HS-27A (cell line): ENCODE measurements at places on chromosomes 3 and 15.

DNA sequence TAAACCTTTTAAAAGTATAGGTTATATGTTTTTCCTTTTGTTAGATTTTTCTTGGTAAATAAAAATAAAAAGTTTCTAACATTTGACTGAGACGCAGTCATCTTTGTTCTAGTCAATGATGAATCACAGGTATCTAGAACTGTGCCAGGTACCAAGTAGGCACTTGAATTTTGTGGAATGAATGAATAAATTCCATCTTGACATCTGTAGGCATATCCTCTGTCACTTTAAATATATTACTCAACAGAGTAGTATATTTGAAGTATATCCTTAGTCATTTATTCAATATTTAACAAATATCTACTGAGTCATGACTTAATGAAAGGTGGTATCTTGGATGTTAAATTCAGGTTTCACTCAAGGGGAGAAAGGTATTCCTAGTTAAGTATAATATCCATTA, 828.4 kb downstream of the TUSC7 start:
- DNase-seq = no peak

GRCh38 chr3:8443829-8444791, 57.5 kb upstream of the LMCD1 start:
- peak; percentile 92 for DNase-seq

GRCh38 chr3:37772773-37773354, 88.8 kb upstream of the CTDSPL start:
- DNase-seq = no peak

- no peak for DNase-seq
Measured at GRCh38 chr3:54818486-54818885, 109.4 kb downstream of the LRTM1 start.

- DNase-seq = peak; percentile 23
Measured at GRCh38 chr3:15204005-15204404, 2.0 kb upstream of the CAPN7 start.

DNA sequence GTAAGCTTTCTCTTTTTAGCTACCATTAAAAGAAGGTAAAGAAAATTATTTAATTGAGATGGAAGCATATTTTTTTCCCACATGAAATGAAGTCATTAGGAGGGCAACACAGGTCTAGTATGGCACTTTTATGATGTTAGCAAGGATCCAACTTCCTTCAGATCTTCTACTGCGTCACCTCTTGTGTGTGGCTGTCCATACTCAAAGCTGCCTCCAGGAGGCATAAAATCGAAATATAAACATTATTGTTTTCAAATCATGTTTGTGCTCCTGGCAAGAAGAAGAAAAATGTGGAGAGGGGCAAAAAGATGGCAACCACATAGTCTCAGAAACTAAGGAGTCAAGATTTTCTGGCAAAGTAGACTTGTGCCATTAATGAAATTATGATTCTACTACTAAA, 791.7 kb upstream of the EPHA6 start:
- DNase-seq = no peak

DNA sequence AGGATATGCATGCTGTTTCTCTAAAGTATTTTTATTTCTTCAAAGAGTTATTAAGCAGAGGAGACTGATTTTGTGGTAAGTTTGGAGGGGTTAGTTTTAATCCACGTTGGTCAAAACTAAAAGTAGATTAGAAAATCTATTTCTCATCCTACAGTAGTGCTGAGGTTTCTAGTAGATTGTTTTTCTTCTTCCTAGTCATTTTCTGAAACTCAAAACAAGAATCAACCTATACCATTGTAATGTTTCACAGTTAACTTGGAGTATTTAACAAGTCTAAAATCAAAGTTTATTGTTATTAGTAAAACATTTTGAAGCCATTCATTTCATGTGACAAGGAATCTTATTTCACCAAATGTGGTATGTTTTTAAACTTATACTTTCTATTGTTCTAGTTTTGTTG, 57.9 kb downstream of the RBM6 start:
- DNase-seq = no peak

- no peak for DNase-seq
Measured at GRCh38 chr3:180871901-180872300, 40.6 kb upstream of the FXR1 start.
